NCI-H460 (cell line): ENCODE measurements at places on chromosomes 2 and 18.

DNA sequence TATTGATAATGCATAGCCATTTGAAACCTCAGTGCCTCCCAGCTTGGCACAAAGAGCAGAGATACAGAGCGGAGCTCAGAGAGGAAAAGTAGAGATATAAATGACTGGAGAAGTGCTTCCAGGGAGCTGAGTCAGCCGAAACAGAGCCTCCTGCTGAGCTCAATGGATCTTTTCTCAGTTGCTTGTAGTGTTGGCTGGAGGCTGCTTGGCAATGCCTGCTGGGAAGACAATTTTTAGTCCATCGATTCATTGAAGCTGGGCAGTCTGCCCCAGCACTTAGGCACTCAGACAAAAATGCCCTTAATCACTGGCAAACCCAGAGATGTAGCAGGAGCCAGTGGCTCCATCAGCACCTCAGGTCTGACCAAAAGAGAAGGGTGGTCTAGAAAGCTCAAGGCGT, 81.3 kb upstream of the SETBP1 start:
- DNase-seq: no peak

DNA sequence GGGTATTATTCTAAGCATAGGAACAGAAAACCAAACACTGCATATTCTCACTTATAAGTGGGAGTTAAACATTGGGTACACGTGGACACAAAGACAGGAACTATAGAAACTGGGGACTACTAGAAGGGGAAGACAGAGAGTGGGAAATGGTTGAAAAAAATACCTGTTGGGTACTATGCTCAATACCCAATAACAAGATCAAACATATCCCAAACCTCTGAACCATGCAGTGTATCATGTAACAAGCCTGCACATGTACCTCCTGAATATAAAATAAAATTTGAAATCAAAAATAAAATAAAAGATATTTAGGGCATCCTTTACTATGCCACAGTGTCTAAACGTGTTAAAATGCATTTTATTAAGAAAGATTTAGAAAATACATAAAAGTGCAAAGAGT, 221.0 kb upstream of the TFPI start:
- no peak for DNase-seq

DNA sequence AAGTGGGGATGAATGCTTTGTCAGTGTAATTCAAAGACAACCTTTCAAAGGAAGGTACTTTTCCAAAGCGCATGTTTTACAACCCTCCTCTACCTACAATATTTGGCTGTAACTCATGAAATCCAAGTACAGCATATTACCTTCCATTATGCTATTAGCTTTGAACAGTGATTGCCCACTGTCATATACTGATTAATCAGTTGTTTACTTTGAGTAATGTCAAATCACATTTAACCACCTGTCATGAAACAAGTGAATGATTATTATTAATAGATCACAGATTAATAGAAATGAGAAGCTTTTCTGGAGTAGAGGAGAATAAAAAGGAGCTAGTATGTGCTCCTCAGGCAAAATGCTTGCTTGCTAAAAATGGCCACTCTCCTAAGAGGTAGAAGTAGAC, 150.5 kb upstream of the SMAD7 start:
- no peak for DNase-seq

GRCh38 chr2:49702740-49703139, 548.4 kb upstream of the FSHR start:
- DNase-seq: peak; percentile 8

DNA sequence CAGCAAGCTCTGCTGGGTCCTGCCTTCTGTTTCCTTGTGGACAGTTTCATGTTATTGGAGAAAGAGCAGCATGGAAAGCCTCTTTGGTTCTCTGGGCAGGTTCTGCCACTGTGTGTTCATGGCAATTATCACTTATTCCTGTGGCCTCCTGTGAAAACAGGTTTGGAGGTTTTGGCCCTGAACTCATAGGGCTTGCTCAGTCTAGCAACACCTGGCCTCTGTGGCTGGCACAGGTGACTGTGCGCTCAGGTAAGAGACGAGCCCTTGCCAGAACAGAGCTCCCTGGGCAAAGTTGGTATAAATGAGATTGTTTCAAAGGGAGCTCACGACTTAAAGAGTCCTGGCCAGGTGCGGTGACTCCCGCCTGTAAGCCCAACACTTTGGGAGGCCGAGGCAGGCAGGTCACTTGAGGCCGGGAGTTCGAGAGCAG, 5.7 kb downstream of the CEP68 start:
- DNase-seq: no peak

DNA sequence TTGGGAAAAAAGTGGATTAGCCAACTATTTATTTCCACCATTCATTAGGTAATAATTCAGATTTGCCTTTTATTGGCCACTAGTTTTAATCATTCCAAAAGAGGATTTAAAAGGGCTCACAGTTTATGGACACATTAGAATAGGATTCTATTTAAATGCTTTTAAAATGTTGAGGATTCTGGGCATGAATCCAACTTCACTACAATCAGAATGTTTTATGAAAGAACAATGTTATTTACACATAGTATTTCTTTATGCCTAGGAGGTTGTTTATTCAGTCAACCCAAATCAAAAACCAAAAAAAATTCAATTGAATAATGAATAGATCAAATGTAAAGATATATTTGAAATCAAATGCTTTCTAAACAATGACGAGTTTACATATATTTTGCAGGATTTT, 232.2 kb downstream of the GULP1 start:
- DNase-seq: no peak

DNA sequence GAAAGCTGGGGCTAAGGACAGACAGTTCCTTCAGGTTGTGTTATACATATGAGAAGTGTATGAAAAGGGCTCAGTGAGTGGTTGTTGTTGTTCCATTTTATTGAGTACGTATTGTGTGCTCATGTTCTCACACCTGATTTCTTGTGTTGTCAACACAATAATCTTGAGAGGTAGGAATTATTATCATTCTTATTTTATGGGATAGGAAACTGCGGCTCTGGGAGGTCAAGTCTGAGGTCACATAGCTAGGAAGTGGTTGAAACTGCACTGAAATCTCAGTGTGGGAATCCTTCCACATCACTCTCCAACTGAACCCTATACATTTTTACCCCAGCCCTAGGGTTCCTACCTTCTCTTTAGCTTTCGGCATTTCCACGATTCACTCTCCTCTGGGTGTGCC, 124.2 kb upstream of the CXCR4 start:
- no peak for DNase-seq
